Mesothelial cell of epicardium (in vitro differentiated cells): ENCODE measurements at places on chromosomes 5 and 9.

DNA sequence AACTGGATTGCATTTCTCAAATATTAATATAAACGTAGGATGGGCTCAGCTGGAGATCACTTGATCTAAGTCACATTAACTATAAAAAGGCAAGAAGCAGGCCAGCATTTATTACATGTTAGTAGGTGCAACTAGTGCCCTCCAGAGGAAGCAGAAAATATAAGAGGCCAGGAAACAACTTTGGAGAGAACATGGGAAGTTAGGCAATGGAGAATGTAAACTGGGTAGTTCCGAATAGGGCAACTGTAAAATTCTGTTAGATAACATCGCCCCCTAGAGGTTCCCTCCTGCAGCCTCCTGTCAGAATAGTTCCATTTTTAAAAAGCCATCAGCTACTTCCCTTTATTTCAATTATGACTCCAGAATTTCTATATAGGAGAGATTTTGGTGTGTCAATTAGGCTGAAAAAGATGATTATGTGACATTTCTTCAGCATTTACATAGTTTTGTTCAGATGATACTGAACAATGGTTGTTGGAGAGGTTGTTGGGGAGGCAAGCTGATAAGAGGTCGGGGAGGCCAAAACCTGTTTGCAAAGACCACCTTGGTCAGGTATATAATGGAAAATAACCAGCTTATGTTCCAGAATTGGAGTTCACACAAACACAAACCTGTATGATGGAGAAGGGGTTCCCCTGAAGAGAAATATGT is 22.4 kb downstream of the CCL28 start:
- peak overlapping the region; percentile 31 for H3K27ac ChIP-seq
- peak; percentile 47 for DNase-seq
- no peak overlapping the region for H3K4me3 ChIP-seq
- peaks cover 2% of the 10 kb centered on the region for H3K27me3 ChIP-seq
- no peaks in the 10 kb centered on the region for H3K36me3 ChIP-seq

DNA sequence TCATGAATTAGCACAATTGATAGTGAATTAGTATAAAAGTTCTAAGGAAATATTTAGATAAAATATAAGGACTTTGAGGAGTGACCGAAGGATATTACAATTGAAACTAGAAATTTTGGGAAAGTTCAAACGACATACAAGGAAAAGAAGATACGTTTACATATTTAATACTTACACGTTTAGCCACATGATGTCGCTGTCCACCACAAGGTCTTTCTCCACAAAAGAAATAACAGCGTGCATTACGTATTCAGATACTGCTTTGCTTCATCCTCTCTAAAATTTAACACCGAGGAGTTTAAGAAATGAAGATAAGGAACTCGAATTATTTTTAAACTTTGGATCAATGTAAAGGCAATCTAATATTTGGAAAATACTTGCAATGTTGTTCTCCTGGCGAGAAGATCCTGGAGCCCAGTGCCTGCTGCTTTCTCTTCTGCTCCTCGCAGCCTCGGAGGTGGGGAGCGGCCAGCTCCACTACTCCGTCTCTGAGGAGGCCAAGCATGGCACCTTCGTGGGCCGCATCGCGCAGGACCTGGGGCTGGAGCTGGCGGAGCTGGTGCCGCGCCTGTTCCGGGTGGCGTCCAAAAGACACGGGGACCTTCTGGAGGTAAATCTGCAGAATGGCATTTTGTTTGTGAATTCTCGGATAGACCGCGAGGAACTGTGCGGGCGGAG is at the start of gene PCDHA3:
Gene PCDHA3, plus strand, starts transcription at position 242 of the 678 bp plus-strand sequence.
- no peaks in the 10 kb centered on the region for H3K4me1 ChIP-seq
- no peaks in the 10 kb centered on the region for H3K27me3 ChIP-seq
- no peak for DNase-seq
- H3K36me3 ChIP-seq: peaks cover 33% of the 10 kb centered on the region
- no peak within 1 kb of the TSS for H3K27ac ChIP-seq

GRCh38 chr5:74056107-74056788 is 430.3 kb downstream of the ARHGEF28 start:
- no peak overlapping the region for H3K4me3 ChIP-seq
- H3K36me3 ChIP-seq: no peaks in the 10 kb centered on the region
- H3K27ac ChIP-seq: peak overlapping the region; percentile 26
- no peaks in the 10 kb centered on the region for H3K27me3 ChIP-seq
- peaks cover 32% of the 10 kb centered on the region for H3K4me1 ChIP-seq

DNA sequence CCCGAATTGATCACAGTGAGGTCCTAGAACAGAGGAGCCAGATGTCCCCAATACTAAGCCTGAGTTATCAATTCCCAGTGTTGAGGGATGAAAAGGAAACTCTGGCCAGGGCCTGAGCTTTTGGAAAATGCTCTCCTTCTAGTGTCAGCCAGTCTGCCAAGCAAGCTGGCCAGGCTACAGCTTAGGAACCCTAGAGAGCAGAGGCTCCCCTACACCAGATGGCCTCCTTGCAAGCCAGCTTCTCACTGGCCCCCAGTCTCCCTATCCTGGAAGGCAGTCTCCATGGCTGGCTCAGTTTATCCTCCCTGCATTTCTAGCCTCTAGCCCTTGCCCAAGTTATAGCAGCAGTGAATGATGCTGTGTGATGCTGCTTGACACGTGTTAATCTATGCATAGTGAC is 204.7 kb upstream of the WWC1 start:
- DNase-seq: no peak
- no peak overlapping the region for H3K4me3 ChIP-seq
- H3K4me1 ChIP-seq: peaks cover 40% of the 10 kb centered on the region
- peaks cover 11% of the 10 kb centered on the region for H3K36me3 ChIP-seq
- H3K27me3 ChIP-seq: no peaks in the 10 kb centered on the region
- no peak overlapping the region for H3K27ac ChIP-seq

DNA sequence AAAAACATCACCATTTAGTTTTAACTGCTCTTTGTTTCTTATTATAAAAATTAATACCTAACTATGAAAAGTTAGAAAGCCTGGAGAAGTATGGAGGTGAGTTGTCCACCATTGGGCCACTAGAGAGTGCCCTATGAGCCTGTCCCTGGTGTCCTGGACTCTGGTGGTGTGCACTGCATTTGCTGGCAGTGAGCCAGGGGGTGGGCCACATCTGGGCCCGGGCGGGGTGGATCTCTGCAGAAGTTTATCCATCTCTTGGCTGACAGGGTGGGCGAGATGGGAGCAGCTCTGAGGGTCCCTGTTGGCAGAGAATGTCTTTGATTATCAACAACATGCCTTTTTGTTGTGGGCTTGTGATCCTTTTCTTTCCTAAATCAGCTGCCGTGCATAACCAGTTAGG is 8.2 kb downstream of the TENT4A start:
- peak overlapping the region; percentile 76 for H3K27ac ChIP-seq
- H3K27me3 ChIP-seq: no peaks in the 10 kb centered on the region
- H3K4me1 ChIP-seq: peaks cover 59% of the 10 kb centered on the region

- H3K27me3 ChIP-seq: no peaks in the 10 kb centered on the region
- no peaks in the 10 kb centered on the region for H3K36me3 ChIP-seq
- no peak overlapping the region for H3K4me3 ChIP-seq
- no peak overlapping the region for H3K27ac ChIP-seq
- H3K4me1 ChIP-seq: no peaks in the 10 kb centered on the region
- no peak for DNase-seq
These were observed 67.7 kb upstream of the LMX1B start for GRCh38 chr9:126546036-126546435.

- peaks cover 8% of the 10 kb centered on the region for H3K27me3 ChIP-seq
- DNase-seq: no peak
- no peak overlapping the region for H3K27ac ChIP-seq
- H3K4me3 ChIP-seq: no peak overlapping the region
- peaks cover 7% of the 10 kb centered on the region for H3K4me1 ChIP-seq
These were observed 1247.5 kb upstream of the C9orf72 start for GRCh38 chr9:28820741-28821140.

- H3K4me3 ChIP-seq: no peak overlapping the region
- H3K4me1 ChIP-seq: peaks cover 14% of the 10 kb centered on the region
- no peak overlapping the region for H3K27ac ChIP-seq
- peaks cover 1% of the 10 kb centered on the region for H3K27me3 ChIP-seq
- H3K36me3 ChIP-seq: no peaks in the 10 kb centered on the region
These were observed 134.4 kb downstream of the ADAMTSL1 start for GRCh38 chr9:18608371-18608770.

DNA sequence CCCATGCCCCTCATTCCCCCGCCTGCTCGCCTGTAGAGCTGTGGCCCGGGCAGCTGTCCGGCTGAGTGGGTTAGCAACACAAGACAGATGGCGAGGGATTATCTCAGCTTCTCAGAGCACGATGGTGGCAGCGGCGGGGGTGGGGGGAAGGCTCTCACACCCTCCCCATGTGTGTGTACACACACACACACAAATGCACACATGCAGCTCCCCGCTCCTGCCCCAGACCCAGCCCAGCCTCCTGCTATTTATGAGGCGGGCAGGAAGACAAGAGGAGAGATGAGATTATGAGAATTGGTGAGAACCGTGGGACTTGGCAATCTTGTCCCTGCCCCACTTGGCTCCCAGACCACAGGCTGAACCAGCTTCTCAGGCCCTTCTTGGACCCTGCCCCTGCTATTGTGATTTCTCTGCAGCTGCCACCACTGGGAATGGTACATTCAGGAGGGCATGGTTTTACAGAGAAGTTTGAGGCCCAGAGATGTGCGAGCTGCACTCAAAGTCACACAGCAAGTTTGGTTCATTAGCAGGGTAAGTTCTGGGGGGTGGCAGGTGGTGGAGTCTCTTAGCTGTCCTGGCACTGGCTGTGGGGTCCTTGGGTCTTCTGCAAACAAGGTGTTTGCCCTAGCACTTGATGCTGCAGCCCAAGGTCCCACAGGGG is 51.0 kb upstream of the PSD2 start:
- H3K27ac ChIP-seq: no peak overlapping the region
- DNase-seq: no peak
- peaks cover 53% of the 10 kb centered on the region for H3K4me1 ChIP-seq
- H3K4me3 ChIP-seq: no peak overlapping the region
- no peaks in the 10 kb centered on the region for H3K36me3 ChIP-seq
- peaks cover 31% of the 10 kb centered on the region for H3K27me3 ChIP-seq

DNA sequence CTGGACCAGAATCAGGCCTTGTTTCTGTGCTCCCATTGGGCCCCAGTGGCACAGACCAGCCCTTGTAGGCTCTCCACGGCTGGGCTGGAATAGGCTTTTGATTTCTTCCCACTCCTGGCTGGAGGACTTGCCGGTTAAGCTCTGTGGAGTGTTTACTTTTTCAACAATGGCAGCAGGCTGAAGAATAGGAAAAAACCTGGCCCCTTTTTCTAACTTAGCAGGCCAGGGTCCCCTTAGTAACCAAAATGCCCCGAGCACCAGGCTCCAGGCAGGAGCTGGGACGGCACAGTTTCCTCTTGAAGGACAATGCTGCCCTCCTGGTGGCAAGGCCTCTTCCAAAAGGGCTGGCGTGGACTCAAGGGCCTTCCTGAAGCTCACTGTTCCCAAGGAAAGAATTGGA is 230.3 kb downstream of the CRB2 start:
- H3K27ac ChIP-seq: no peak overlapping the region
- DNase-seq: no peak
- H3K27me3 ChIP-seq: no peaks in the 10 kb centered on the region
- H3K4me1 ChIP-seq: no peaks in the 10 kb centered on the region

DNA sequence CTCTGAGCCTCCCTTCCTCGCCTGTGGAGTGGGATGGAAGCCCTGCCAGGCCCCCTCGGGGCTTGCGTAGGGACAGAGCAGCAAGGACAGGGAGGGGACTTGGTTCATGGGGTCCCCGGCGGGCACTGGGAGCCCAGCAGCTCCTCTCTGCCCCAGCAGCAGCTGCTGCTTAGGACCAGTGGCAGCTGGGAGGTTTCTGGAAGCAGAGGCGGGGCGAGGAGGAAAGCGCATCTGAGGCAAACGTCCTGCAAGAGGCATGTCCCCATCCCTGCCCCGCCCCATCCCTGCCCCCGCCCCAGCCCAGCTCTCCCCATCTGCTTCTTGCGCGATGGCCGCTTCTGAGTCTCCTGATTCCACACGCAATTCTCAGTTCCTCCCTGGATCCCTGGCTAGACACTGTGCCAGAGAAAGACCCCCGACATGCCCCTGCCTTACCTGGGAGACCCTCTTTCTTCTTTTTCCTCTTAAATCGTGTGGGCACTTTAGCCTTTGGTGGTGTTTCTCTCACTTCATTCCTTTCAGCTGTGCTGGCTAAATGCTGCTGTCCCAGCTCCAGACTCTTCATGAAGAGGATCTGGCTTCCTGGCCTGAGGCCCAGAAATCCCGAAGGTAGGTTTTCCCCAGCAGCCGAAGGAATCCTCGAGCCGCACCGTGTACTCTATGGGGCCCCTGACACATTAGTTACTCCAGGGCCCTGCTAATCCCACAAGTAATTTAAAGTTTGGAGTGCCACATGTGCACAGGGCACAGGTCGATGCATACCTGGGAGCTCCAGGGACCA is 4.4 kb upstream of the OR2S2 start:
- DNase-seq: no peak
- no peaks in the 10 kb centered on the region for H3K36me3 ChIP-seq
- peaks cover 4% of the 10 kb centered on the region for H3K4me1 ChIP-seq
- H3K27me3 ChIP-seq: peaks cover 73% of the 10 kb centered on the region
- peak overlapping the region; percentile 32 for H3K4me3 ChIP-seq

DNA sequence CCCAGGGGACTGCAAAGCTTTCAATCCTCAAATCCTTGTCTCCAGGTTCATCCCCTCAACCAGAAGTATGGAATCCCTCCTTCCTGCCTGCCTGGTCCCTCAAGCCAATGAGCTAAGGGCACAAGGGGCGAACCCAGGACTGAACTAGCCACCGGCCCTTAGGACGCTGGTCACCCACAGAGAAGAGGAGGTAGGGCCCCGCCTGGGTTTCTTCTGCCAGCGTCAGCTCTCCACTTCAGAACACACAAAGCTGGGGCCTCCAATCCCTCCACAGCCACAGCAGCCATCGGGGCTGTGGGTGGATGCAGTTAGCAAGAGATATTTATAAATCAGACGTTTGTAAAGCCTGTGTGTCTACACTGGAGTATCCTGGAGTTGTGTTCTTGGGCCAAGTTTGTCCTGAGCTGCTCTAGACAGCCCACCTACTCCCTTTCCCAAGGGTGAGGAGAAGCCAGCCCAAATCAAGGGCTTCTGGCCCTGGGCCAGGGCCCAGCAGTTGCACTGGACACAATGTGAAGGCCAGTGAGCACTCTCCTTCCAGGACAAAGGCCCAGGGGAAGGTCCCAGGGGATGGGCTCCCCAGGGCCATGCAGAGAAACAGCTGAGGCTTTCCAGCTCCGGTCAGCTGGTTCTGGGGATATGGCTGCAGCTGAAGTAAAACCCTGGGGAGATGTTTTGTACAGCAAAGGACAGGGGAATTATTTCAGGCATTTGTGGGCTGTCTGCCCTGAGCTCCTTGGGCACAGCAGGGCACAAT is 18.9 kb downstream of the AMBP start:
- no peaks in the 10 kb centered on the region for H3K4me1 ChIP-seq
- peaks cover 13% of the 10 kb centered on the region for H3K27me3 ChIP-seq
- peaks cover 12% of the 10 kb centered on the region for H3K36me3 ChIP-seq
- no peak overlapping the region for H3K27ac ChIP-seq

DNA sequence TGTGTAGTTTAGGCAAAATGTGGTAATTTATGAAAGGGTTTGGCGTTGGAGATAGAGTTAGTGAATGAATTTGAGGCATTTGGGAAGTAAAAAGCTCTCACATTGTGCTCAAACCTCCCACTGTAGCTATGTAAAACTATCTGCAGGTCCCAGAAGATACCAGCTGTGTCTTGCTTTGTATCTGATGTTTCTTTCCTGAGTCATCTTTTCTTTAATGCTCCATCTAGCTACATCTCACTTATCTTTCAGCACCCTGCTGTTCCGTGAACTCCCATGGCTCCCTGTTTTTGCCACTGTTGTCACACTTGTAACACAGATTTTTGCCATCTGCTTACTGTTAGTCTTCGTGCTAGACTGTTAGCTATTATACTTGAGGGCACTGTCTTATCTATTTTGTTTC is 253.1 kb downstream of the NPR3 start:
- H3K4me1 ChIP-seq: peaks cover 17% of the 10 kb centered on the region
- H3K27ac ChIP-seq: no peak overlapping the region
- no peak for DNase-seq

GRCh38 chr9:108003526-108003925 is 514.0 kb upstream of the KLF4 start:
- H3K36me3 ChIP-seq: no peaks in the 10 kb centered on the region
- H3K4me1 ChIP-seq: peaks cover 10% of the 10 kb centered on the region
- H3K4me3 ChIP-seq: no peak overlapping the region
- H3K27me3 ChIP-seq: peaks cover 1% of the 10 kb centered on the region
- DNase-seq: no peak
- no peak overlapping the region for H3K27ac ChIP-seq
